Activated effector memory CD4-positive, alpha-beta T cell treated with Interleukin-2 at 50 U/mL for 16 hours (primary cell): ENCODE measurements at places on chromosomes 6 and 20.

GRCh38 chr6:75213732-75214131 is 7.9 kb upstream of the COL12A1 start:
- no peak for DNase-seq

GRCh38 chr20:14570811-14571210 is 233.4 kb upstream of the FLRT3 start:
- no peak for DNase-seq

- DNase-seq, result no peak
Observed at GRCh38 chr20:37295001-37295400, 5.5 kb downstream of the MANBAL start.

GRCh38 chr6:10080561-10080960 is 334.3 kb downstream of the TFAP2A start:
- DNase-seq, result no peak

GRCh38 chr6:9521152-9521530 is 893.7 kb downstream of the TFAP2A start:
- no peak for DNase-seq

DNA sequence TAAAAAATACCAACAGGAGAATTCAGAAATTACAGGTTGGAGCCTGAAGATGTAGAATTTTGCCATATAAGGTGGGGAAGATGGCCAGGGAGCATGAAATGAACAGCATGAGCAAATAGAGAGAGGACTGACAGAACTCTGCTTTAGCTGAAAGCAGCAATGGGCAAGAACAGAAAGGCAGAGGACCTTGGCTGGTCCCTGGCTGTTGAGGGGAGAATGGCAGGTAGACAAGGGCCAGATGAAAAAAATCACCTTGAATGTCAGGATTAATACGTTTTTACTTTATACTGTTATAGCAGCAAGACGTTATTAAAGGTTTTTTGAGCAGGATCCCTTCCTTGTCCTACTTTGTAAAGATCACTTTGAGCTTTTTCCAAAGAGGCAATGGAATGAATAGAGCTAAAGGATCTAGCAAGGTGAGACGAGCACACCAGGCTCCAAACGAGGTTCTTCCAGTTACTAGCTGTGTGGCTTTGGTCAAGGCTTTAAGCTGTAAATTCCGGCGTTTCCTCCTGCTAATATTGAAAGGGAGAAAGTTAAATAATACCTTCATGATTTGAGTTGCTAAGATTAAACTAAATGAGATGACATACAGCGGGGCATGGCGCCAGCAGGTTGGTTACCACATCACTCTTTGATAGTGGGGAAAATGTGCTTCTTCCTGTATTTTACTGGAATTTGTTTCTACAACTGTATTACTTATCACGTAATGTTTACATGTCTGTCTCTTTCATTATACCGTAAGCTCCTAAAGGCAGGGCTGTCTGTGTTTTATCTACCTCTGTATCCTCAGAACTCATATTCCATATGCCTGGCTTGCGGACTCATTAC is 776 bp downstream of the PPIL1 start:
- no peak for DNase-seq

DNA sequence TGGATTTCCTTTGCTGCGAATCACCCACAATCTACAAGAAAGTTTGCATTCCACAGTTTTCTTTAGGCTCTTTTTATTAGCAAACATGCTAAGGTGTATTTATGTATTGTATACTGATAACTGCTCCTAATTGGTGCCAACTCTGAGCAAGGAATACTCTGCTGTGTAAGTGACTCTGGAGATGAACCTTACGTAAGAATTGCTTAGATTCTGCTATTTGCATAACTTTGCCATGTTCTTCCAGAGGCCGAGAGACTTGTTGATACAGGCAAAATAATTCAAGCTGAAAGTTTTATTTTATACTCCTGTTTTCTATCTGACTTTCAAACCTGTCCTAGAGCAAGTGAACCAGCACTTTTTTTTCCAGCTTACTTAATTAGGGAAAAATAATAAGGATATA is 461.3 kb downstream of the GJA1 start:
- no peak for DNase-seq

GRCh38 chr6:159627939-159628338 is 65.1 kb downstream of the SOD2 start:
- no peak for DNase-seq

DNA sequence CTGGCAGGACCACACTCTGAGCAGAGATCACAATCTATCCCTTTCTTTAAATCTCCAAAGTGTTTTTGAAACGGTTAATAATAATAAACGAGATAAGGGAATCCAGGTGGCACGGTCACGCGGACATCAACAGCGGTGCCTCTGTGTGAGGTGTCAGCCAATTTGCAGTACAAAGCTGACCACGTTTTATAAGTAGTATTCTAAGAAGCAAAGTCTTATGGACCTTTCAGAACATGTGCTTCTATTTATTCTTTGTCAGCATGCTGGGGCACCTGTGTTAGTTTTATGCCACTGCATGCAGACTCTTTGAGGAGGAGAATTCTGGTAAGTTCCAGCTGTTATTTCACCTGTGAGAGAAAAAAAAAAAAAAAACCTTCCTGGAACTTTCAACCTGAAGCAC is 39.0 kb upstream of the EXOC2 start:
- no peak for DNase-seq

GRCh38 chr6:168583821-168584220 is 142.8 kb downstream of the SMOC2 start:
- DNase-seq, result no peak

DNA sequence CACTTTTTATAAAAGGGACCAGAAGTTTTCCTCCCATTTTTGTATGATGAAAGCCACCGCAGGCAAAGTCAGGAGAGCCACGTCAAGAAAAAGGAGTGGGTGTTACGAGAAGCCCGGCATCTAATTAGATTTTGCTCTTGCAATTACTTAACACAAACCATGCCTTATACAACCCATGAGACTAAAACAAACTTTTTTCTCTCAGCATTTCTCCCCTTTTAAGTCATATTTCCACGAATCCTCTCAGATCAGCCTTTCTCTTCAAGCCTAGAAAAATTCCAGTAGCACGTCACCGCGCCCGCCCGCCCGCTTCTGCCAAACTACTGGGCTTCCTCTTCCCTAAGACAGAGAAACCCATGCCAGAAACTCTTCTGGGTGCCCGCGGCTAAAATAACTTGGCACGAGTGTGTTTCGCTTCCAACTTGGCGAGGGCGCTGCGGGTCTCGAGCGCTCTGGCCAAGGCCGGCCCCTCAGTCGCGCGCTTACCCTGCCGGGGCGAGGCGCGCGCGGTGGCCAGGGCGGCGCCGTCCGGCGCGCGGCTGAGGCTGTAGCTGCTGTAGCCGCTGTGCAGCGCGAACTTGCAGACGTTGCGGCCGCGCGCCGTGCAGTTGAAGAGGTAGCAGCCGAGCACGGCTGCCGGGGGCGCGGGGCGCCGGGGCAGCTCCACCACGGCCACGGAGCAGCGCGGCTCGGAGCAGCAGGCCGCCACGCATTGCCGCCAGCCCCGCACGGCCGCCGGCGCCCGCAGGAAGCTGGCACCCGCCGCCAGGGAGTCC is 1.0 kb downstream of the LRP11 start:
- DNase-seq, result no peak

DNA sequence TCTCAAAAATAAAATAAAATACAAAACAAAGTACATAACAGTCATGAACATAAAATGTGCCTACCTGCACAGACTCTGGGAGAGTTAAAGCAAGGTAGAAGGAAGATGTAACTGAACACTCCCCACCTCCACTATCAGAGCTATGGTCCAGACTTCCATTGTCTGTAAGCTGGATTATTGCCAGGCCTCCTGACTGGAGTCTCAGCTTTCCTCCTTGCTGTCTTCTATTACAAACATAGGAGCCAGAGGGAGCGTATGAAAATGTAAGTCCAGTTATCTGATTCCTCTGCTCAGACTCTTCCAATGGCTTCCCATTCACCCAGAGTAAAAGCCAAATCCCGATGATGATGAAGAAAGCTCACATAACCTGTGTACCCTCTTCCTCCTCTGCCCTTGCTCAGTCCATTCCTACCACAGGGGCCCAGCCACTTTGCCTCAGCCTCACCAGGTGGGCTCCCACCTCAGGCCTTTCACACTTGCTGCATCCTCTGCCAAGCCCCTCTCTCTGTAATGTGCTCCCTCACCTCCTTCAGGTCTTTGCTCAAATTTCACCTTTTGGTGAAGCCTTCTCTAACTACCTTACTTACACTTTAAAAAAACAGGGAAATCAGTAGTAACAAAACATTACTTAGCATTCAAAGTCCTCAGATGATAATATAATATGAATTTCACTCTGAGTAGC is 194.1 kb downstream of the RIMS1 start:
- no peak for DNase-seq

DNA sequence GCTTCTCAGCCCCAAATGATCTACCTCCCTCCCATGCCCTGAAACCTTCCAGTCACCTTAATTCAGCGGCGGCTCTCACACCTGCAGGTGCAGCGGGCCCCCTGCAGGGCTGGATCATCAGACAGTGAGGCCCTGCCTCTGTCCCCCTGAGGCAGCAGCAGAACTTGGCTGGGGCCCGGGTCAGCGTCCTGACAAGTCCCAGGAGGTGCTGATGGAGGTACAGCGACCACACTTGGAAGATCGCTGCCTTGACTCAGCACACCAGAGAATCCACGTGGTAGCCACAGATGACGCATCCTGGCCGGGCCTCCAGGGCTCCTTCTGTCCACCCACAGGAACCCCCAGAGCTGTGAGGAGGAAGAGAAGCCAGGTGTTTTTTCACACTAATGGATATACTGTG is 116.4 kb upstream of the THBS2 start:
- no peak for DNase-seq

GRCh38 chr6:37238381-37238780 is 19.2 kb upstream of the TBC1D22B start:
- no peak for DNase-seq

- no peak for DNase-seq
Observed at GRCh38 chr6:23170049-23170448, 600.7 kb downstream of the HDGFL1 start.

GRCh38 chr6:145844933-145845540 is 30.4 kb upstream of the FBXO30 start:
- DNase-seq, result no peak

GRCh38 chr20:46078954-46079353 is 10.8 kb downstream of the NCOA5 start:
- DNase-seq, result no peak
